ENCODE measurements at places on chromosomes 12 and 14. TPM values are rescaled to one million over a fixed set of nuclear protein-coding genes. Genes with fewer than 3 reads are reported as not detected.

DNA sequence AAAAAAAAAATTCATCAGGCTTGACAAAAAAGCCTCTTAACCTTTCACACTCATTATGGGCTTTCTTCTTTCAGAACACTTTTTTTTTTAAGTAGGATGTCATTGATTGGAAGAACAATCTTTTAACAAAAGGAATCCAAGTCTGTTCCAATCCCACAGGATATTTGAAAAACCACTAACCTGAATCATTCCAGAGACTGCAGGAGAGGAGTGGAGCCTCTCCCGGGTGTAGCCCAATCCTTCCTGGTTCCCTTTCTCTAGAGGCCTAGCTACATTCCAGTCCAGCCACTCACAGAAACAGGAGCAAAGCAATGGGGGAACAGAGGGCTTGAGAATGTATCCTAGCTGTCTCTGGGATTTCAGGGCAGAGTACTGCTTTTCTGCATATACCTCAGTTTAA lies 4.3 kb downstream of the MFAP5 start:
- no peak for DNase-seq

The BCL2L14 gene
- polyA plus RNA-seq, result not detected

GRCh38 chr12:49703647-49704137 lies 3.5 kb downstream of the FMNL3 start:
- no peak for DNase-seq

- DNase-seq, result no peak
Observed at GRCh38 chr14:81211844-81212243, 8.9 kb downstream of the GTF2A1 start.

GRCh38 chr14:62002642-62003041 lies 240.4 kb downstream of the SNAPC1 start:
- no peak for DNase-seq

DNA sequence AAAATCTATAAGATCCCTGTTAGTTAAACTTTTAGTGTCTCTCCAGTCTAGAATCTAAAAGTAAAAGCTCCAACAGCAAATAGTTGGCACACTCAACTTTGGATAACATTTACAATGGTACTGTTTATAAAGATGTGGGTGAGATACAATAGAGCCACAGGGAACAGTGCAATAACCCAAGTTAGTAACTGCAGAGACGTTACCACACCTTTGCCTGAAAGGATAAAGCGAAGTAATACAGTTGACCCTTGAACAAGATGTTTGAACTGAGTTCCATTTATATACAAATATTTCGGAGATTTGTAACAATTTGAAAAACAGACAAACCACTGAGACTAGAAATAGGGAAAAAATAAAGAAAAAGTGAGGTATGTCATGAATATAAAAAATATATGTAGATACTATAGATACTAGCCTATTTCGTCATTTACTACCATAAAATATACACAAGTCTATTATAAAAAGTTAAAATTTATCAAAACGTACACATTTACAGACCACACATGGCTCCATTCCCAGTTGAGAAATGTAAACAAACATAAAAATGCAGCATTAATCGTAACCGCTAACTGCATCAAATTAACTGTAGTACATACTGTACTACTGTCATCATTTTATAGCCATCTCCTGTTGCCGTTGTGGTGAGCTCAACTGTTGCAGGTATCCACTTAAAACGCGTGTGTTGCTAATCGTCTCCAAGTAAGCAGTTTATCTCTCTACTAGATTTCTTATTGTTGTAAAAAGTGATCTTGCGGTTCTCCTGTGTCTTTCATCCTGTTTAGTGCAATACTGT lies 56.5 kb upstream of the HIF1A start:
- no peak for DNase-seq

DNA sequence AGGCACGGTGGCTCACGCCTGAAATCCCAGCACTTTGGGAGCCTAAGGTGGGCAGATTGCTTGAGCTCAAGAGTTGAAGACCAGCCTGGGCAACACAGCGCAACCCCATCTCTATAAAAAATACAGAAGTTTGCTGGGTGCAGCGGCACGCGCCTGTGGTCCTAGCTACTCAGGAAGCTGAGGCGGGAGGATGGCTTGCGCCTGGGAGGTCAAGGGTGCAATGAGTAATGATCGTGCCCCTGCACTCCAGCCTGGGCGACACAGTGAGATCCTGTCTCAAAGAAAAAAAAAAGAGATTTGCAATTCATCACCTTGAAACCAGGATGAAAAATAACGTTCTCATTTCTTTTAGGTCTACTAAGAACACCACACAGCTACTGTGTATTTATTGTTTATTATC lies 4.0 kb downstream of the STX2 start:
- DNase-seq, result no peak

DNA sequence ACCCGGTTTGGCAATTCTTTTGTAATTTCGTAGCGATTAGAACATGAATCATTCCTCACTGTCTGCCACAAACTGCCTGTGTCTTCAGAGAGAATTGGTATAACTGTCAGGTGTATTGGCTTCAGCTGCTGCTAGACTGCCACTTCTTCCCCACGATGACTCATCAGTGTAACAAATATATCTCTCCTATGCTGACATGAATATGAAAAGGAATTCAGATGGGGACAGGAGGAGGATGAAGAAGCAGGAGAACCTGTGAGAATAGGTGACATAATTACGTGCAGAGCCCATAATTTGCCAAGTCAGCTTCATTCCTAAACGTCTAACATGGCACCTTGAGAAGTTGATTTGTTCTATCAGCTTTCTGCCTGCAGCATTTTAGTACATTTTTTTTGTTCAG lies 64.9 kb downstream of the FRMD6 start:
- DNase-seq, result no peak

- DNase-seq, result no peak
Observed at GRCh38 chr14:65421201-65421981, 8.9 kb downstream of the FUT8 start.

The IGFBP6 gene
- 16.9 TPM for polyA plus RNA-seq

The PAX9 gene
- not detected for polyA plus RNA-seq

GRCh38 chr12:94867066-94867855 lies 136.2 kb downstream of the NDUFA12 start:
- no peak for DNase-seq

- DNase-seq, result peak; percentile 96
Observed at GRCh38 chr14:67599698-67600561, at the start of gene PIGH. TSS of gene PIGH (minus strand) at chr14:67600268. CDS start at chr14:67600203, 65 bp downstream.

DNA sequence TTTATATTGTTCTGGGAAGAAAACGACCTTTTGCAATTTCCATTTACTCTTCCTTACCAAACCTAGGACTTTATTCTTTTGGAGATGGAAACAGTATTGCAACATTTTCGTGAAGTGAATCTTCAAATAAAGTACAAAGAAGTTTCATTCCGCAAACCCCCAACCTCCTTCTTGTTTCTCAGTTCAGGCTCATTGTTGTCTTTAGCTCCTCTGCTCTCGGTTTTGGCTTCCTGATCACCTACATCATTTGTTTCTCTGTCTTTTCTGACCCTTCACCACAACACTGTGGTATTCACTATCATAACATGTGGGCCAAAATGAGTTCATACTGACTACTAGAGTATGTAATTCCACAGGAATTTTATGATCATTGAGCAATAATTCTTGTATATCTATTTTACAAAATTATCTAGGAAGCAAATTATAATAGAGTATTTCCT lies 266.8 kb downstream of the ADAMTS20 start:
- DNase-seq, result no peak

- DNase-seq, result no peak
Observed at GRCh38 chr12:4796694-4797482, 76.7 kb downstream of the GALNT8 start.

The IL23A gene
- 16.6 TPM for polyA plus RNA-seq

The DAO gene
- polyA plus RNA-seq, result not detected

The KRT2 gene
- polyA plus RNA-seq, result 1.1 TPM

DNA sequence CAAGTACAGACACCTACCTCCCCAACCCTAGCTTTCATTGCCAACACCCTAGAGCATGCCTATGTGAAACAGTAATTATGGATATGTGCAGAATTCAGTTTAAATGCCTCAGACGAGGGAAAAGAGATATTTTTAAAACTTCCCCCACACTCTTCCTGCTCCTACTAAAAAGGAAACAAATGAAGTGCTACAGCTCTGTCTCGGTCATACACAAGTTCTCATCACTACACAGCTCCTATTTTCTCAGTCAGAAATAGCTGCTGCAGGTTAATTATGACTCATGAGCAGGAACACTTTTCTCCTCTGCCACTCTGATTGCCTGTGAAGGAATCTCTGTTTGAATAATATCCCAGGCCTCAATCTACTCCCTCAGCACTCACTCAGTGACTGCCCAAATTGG lies 703.6 kb upstream of the FLRT2 start:
- no peak for DNase-seq

- DNase-seq, result no peak
Observed at GRCh38 chr12:60977966-60978365, 1282.2 kb upstream of the USP15 start.

The GALNT8 gene
- polyA plus RNA-seq, result not detected

DNA sequence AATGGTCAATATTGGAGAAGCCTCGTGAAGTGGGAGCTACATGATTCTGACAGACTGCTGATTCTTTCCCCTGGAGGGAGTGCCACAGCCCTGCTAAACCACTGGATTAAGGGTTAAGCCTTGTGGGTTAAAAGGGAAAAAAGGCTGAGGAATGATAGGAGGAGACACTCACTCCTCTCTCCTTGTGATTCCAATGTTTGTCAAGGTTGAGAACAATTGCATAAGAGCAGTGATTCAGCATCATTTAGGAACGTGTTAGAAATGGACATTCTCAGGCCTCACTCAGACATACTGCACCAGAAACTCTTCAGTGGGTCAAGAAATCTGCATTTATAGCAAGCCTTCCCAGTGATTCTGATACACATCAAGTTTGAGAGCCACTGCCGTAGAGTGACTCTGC lies 87.8 kb upstream of the GZMB start:
- DNase-seq, result no peak

GRCh38 chr12:99920353-99920960 lies 64.3 kb downstream of the ANKS1B start:
- no peak for DNase-seq

The KLHL33 gene
- 0.43 TPM for polyA plus RNA-seq

DNA sequence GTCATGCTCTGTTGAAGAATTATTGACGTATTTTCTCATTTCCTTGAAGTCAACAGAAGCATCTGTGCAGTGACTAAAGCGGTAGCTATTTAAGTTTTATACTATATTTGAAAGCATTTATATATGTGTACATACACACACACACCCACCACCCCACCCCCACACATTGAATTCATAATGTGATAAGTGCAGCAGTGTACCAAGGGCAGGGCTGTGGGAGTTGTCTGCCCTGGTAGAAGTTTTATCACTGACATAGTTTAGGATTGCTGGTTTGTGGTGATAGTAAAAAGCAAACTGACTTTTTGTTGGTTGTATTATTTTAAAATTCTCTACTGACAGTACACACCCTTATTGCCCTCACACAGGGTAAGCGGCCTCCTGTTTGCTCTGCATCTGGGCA lies 39.1 kb downstream of the GAS2L3 start:
- DNase-seq, result no peak

DNA sequence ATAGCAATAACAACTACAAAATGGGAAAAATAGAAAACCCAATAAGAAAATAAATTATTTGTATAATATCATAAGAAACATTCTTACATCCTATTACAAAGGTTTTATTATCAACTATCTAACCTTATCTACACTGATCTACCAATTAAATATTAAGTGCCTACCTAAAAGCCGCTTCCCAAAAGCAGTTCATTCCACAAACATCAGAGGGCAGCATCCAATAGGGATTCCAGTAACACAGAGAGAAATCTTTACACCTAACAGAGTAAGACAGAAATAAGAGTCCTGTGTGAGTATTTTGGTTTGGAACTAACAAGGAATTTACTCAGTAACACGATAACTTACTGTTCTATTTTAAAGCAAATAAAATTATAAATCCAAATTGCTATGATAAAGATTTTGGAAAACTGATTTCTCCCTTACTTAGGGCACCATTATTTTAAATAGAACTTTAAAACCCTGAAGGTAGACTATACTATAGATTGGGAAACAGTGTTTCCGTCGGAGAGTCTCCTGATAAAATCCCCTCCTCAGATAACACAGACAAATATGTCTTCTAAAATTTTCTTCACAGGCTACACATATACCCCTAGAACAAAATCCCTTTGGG lies 15.0 kb downstream of the GXYLT1 start:
- DNase-seq, result peak; percentile 33

- no peak for DNase-seq
Observed at GRCh38 chr12:127650626-127651025, 616.3 kb upstream of the TMEM132C start.

GRCh38 chr14:105945896-105946295 lies 419.5 kb downstream of the TMEM121 start:
- DNase-seq, result no peak

The CCDC38 gene
- not detected for polyA plus RNA-seq

The SERPINA6 gene
- polyA plus RNA-seq, result not detected

GRCh38 chr12:107344035-107344808 lies 250.9 kb upstream of the CRY1 start:
- no peak for DNase-seq

- DNase-seq, result peak; percentile 4
Observed at GRCh38 chr12:93447555-93448290, 6.0 kb upstream of the UBE2N start.

DNA sequence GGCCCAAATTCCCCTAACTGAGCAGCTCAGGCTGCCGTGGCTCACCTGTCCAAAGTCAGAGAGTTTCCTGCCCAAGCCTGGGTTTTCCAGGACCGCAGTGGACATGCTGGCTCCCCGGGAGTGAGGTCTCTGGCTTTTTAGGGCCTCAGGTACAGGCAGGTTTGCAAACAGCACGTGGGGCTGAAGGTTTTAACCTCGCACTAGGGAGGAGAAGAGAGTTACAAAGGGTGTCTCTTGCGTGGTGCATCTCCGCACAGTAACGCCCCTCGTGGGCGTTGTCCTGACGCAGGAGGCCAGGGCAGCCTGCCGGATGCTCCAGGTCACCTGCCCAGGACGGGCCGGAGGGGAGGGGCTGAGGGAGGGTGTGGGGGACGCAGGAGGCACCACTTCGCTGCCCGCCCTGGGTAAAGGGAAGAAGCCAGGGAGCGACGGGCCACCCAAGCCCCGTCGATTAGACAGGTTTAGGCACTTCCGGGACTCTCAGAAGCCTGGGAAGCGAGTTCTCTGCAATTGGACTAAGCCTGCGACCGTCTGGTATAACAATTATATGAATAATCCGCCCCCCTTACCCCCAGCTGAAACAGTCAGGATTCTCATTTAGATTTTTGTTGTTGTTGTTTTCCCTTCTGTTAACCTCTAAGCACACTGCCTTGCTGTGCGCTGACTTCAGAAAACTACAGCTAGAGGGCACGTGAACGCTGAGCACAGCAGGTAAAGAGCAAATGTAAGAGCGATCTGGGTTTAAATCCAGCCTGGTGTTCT lies at the start of gene PAH:
Gene PAH, minus strand, starts transcription at position 219 of the 762 bp plus-strand sequence. Its CDS starts 114 bp downstream, at position 105.
- DNase-seq, result peak; percentile 1

DNA sequence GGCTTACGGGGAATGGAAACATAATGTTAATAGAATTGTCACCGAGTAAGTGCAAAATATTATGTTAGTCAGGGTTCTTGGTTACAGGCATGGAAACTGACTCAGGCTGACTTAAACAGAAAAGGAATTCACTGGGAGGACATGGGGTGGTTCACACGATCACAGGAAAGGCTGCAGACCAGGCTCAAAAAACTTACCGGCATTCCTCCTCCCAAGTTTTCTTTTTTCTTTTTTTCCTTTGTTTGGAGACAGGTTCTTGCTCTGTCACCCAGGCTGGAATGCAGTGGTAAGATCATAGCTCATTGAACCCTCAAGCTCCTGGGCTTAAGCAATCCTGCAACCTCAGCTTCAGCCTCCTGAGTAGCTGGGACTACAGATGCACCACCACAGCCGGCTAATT lies 11.9 kb upstream of the UBE2N start:
- DNase-seq, result no peak
